Stimulated activated CD8-positive, alpha-beta memory T cell treated with anti-CD3 and anti-CD28 coated beads, Interleukin-4, amount 100 ng/mL, for 1 hour (primary cell): ENCODE measurements at places on chromosomes 2 and 18.

DNA sequence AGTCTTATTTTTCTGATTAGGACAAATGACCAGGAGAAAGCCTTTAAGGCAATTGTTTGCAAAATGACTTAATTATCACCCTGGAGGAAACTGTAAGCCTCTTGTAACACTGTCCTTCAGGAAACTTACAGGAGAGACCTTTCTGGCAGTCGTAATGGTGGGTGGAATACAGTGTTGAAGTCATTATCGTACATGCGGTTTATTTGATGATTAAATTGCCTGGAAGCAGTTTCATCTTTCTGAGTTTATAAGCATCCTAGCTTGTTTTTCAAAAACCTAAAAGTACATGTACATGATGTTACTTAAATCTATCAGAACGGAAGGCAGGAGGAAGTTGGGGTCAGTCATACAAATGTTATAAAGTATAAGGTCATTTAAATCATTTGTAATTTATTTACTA, 86.2 kb upstream of the RAB27B start:
- no peak for DNase-seq

- DNase-seq, result no peak
Measured at GRCh38 chr2:236613612-236614011, 44.0 kb downstream of the ACKR3 start.

- DNase-seq, result no peak
Measured at GRCh38 chr18:45026162-45026561, 345.5 kb downstream of the SETBP1 start.

DNA sequence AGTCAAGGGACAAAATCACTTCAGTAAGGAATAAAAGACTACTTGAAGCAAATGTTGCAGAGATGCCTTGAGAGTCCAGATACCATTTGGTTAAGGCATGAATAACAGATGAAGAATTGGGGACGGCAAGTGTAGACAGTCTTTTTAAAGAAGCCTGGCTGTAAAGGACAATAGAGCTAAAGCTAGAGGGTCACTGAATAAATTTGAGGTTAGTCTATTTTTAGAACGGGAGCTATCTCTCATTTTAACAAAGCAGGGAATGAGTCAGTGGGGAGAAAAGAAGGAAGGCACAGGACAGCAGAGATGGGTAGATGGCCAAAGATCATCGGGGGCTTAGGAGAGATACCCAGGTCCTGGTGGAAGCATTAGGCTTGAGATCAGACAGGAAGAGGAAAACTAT, 30.6 kb upstream of the CHN1 start:
- no peak for DNase-seq

GRCh38 chr18:49178736-49179135, 228.0 kb upstream of the SMAD7 start:
- DNase-seq, result no peak

DNA sequence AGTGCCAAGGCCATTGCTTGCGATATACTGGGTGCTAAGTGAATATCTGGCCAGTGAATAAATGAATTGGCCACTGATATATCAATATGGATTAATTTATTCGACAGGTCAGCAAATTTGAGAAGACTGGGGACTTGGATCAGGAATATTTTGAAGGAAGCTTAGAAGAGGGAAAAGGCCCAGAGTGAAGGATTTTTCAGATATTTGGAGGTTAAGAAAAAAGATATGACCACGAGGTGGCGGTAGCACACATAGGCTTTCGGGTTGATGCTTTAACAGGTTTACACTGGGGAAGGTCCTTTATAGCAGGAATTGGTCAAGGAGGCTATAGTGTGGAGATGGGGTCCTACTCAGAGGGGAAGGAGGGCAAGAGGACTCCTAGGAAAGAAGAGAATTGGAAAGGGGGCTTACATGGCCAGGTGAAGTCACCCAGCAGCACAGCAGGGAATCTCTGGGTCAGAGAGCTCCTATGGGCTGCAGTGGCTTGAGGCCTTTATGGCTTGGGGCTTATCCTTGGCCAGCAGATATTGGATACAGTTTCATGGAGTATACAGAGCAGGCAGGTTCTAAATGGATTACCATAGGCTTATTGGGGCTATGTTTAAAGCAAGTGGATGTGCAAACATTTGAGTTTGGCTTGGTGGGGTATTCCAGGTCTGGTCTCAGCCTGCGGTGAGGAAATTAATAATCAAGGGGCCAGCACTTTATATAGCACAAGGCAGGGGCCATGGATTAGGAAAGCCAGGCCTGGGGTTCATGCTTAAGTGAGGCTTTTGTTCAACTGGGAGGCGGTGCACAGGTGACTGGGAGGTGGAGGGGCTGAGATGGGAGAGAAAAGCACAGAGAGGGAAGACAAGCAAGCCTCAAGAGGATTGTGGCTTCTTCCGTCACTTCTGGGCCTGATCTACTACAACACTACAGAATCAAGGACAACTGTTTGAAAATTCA, 9.7 kb downstream of the IL1RN start:
- DNase-seq, result no peak

- DNase-seq, result no peak
Measured at GRCh38 chr18:77255426-77256105, 5.9 kb downstream of the GALR1 start.

DNA sequence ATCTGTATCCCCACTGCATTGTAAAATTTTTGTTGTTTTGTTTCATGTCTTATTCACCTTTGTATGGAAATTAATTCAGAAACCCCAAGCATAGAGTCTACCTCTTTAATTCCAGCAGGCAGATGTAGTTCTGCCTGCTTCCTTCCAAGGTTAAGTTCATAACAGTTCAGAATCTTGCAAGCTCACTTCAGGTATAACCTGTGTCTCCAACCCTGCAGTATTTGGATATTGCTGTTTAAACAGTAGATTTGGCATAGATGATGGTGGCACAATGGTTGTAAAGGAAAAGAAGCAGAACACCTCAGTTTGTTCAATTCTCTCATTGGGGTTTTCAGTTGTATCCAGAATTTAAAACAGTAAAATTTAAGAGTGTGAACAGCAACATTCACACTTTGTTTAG, 21.2 kb downstream of the SULT1C2 start:
- no peak for DNase-seq
